Naive B cell (primary cell): ENCODE measurements at places on chromosomes 2 and 18. TPM values are rescaled to one million over a fixed set of nuclear protein-coding genes. Genes with fewer than 3 reads are reported as not detected.

The AQP4 gene
- not detected for polyA plus RNA-seq

DNA sequence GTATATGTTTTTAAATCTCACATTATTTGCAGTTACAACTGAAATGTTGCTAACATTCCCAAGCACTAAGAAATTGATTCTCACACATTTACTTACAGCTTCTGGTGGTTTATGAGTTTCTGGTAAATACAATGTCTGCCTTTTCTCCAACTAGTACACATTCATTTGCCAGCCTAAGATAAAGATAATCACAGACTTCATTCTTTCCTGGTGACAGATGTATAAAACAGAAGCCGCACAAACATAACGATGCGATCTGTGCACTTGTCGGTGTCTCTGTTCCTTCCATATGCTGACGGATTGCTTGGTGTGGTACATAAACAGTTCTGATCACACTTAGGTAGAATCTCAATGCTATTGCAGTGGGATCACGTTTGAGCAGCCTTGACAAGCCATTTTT is 100.4 kb upstream of the DDX18 start:
- DNase-seq = no peak

The KCNS3 gene
- polyA plus RNA-seq = not detected

- no peak for DNase-seq
Measured at GRCh38 chr2:67824186-67824585, 238.6 kb downstream of the C1D start.

DNA sequence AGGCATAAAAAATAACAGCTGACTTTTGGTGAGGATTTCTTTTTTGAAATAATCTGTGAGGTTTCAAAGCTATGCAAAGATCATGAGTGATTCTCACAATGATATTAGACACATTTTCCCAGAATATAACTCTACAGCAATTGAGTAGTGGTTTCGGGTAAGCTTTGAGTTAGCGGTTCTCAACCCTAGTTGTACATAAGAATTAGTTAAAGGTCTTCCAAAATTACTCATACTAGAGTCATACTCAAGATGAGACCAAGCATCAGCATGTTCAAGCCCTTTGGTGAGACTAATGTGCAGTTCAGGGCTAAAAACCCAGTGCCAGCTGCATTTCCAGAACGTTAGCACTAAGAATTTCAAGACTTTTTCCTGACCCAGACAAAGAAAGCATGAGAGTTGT is 31.1 kb downstream of the DSG4 start:
- no peak for DNase-seq
